ENCODE measurements at places on chromosomes 1 and 21.

GRCh38 chr1:197671920-197672319 is 103.4 kb downstream of the DENND1B start:
- no peak for DNase-seq

- no peak for DNase-seq
These were observed 50.1 kb downstream of the RASAL2 start for GRCh38 chr1:178143730-178144690.

DNA sequence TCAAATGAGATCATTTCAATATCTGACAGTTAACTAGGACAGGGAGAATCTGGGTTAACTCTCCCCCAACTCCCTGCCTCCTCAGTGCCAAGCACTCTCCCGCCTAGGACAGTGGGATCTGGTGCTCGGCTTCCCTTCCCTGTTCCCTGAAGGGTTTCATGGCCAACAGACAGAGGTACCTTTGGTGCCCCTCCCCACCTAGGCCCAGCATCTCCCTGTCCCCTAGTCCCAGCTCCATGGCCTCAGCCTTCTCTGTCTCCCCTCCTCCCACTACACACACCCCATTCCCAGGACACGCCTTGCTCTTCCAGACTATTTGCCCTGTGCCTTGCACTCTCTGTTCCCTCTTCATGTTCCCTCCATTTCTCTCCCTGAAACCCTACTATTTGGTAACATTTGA is 77.1 kb downstream of the CD247 start:
- no peak for DNase-seq

DNA sequence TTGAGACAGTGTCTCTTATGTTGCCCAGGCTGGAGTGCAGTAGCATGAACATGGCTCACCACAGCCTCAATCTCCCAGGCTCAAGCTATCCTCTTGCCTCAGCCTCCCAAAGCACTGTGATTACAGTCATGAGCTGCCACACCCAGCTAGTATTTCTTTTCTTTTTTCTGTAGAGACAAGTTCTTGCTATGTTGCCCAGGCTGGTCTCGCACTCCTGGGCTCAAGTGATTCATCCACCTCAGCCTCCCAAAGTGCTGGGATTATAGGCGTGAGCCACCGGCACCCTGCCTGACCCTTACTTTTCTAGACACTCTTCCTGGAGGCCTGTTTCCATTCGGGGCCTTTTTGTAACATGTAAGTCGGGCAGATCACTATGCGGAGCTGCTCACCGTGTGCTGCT is 30.1 kb upstream of the SRP9 start:
- DNase-seq = no peak

DNA sequence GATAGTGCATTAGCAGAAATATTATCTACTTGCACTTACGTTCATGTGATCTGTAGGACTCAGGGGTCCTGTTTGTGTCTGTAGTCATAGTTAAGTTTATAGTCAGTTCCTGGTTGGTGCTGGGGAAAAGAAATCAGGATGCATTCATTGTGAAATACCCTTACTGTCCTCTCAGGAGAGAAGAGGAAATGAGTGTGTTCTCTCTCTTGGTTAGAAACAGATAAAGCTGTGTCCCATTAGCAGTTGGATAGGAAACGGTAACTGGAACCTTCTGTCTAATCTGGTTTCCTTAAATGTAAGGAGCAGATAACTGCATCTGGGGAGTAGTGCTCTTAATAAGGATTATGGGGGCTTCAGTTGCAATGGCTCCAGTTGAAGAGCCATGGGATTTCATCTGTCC is 8.9 kb downstream of the SDCCAG8 start:
- DNase-seq = peak; percentile 31

- DNase-seq = peak; percentile 41
These were observed 20.6 kb upstream of the SH3D21 start for GRCh38 chr1:36285443-36286101.

- DNase-seq = no peak
These were observed at the start of gene SH2D1B for GRCh38 chr1:162412002-162412401. Gene SH2D1B, minus strand, starts transcription at chr1:162412136. Its CDS starts 120 bp downstream, at chr1:162412016.

GRCh38 chr1:60924964-60925798 is 157.2 kb upstream of the NFIA start:
- peak; percentile 54 for DNase-seq

- DNase-seq = no peak
These were observed 58.7 kb downstream of the RUNX3 start for GRCh38 chr1:24871306-24871901.

DNA sequence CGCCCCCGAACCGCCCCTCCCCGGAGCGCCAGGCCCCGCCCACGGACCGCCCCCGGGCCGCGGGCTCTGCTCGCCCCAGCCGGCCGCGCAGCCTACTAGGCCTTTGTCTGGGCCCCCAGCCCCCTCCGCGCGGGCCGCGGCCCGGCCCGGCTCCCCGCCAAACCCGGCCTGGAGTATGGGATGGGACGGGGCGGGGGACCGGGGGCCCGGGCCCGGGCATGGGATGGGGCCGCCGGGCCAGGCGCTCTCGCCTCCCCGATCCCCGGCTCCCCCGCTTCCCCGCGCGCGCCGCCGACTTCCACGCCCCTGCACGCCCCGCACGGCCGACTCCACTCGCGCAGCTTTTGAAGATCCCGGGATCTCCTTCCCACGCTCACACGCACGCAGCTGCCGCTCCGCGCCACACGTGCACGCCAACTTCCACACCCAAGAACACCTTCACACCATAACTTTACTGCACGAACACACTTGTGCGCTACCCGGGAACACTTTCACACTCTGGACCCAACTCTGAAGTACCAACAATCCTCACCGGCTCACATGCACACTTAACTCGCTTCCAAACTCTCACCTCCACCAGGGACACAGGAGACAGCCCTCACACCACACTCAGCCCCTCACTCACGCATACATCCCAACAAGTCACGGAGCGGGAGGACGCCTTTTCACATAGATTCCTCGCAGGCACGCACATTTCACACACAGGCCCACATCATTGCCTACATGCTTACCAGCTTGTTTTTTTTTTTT is 437 bp upstream of the HSPG2 start:
- DNase-seq = no peak

DNA sequence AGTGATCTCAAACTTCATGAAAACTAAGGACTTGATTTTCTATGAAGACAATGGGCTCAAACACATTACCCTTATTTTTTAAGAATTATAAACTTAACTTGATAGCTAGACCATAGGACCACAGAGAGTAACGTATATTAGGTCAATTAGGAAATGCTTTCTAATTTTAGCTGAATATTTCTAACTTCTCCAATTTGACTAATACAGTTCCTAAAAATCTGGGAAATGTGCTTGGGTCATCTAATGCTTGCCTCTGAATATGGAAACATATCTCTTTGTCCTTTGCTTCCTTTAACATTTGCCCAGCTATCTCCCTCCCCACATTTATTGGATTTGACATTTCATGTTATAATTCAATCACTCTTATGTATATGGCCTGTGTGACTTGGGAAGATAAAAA is 141.4 kb downstream of the LHX8 start:
- no peak for DNase-seq

- DNase-seq = no peak
These were observed 63.0 kb upstream of the RGS1 start for GRCh38 chr1:192512426-192513162.

- peak; percentile 72 for DNase-seq
These were observed 472.7 kb downstream of the PTPRU start for GRCh38 chr1:29708796-29709703.

- no peak for DNase-seq
These were observed 20.4 kb upstream of the TAS1R2 start for GRCh38 chr1:18879791-18880309.

DNA sequence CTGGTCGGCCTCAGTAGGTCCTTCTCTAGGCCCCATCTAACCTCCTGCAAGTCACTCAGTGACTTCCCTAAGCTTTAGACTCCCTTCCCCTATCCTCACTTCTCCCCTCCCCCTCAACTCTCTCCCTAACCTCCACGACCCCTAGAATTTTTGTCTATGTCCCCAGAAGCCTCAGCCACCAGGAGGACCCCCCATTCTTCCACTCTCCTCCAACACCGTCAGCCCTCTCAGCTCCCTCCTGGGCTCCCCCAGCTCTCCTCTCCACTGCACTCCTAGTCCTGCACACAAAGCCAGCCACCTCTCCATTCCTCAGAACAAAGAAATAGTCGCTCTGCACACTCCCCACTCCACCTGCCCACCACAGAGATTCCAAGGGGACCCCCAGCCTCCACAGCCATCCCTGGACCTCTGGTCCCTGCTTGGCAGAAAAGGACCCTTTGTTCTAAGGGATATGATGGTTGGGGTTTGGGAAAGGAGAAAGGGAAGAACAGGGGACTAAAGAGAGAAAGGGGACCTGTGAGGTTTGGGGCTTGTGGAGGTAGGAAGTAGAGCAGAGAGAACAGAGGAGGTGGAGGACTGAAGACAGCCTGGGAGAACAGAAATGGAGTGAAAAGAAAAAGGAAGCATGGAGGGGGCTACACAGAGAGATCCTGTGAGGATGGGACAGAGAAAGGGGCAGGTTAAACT is 2.8 kb downstream of the ARHGEF2 start:
- DNase-seq = no peak

DNA sequence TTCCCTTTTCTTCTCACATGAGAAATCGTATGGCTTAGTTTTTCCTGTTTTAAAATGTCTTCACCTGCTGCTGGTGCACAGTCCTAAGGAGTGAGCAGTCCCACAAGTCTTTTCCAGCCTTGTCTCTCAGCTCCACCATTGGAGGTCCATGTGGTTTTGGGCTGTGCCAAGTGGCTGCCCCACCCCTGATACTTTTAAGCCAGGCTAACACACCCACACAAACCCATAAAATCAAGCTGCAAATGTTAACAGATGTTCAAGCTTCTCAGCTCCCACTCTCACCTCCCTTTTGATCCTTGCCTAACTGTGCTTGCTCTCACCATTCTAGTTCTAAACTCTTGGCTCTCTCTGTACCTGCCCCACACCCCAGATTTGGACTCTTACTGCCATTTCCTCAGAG is 74.5 kb upstream of the COL24A1 start:
- no peak for DNase-seq

DNA sequence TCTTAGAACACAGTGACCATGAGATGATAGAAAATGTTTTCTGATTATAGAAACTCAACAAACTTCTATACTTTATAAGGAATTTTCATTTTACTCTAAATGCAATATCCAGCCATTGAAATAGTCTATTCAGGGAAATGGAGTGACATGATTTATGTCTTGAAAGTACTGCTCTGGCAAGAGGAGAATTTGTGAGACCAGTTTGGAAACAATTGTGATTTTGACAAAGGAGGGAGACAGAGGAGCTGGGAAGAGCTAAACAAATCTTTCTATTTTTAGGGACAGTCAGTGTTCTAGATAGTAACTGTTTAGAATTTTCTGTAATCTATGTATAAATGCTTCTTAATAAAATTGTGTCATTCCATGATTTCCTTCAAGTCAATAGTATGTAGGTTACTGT is 252.3 kb downstream of the FMN2 start:
- DNase-seq = no peak

DNA sequence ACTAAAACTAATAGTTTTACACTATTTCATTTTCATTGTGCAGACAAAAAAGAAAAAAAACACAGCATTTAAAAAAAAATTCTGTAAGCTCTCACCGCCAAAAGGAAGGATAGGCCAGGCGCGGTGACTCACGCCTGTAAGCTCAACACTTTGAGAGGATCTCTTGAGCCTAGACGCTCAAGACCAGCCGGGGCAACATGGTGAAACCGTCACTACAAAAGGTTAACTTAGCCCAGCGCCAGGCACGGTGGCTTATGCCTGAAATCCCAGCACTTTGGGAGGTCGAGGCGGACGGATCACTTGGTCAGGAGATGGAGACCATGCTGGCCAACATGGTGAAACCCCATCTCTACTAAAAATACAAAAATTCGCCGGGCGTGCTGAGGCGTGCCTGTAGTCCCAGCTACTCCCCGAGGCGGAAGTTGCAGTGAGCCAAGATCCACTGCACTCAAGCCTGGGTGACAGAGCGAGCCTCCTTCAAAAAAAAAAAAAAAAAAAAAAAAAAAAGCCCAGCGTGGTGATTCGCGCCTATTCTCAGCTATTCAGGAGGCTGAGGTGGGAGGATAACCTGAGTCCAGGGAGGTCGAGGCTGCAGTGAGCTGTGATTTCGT is 14.3 kb upstream of the SPEN start:
- DNase-seq = peak; percentile 48

- no peak for DNase-seq
These were observed 357.7 kb downstream of the TTLL7 start for GRCh38 chr1:83641206-83641658.

DNA sequence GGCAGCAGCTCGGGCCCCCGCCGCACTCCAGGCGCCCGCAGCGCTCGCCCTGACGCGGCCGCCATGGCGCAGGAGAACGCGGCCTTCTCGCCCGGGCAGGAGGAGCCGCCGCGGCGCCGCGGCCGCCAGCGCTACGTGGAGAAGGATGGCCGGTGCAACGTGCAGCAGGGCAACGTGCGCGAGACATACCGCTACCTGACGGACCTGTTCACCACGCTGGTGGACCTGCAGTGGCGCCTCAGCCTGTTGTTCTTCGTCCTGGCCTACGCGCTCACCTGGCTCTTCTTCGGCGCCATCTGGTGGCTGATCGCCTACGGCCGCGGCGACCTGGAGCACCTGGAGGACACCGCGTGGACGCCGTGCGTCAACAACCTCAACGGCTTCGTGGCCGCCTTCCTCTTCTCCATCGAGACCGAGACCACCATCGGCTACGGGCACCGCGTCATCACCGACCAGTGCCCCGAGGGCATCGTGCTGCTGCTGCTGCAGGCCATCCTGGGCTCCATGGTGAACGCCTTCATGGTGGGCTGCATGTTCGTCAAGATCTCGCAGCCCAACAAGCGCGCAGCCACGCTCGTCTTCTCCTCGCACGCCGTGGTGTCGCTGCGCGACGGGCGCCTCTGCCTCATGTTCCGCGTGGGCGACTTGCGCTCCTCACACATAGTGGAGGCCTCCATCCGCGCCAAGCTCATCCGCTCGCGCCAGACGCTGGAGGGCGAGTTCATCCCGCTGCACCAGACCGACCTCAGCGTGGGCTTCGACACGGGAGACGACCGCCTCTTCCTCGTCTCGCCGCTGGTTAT is 2.8 kb downstream of the KCNJ9 start:
- DNase-seq = no peak

- DNase-seq = no peak
These were observed 1.1 kb downstream of the SERBP1 start for GRCh38 chr1:67429011-67429527.

DNA sequence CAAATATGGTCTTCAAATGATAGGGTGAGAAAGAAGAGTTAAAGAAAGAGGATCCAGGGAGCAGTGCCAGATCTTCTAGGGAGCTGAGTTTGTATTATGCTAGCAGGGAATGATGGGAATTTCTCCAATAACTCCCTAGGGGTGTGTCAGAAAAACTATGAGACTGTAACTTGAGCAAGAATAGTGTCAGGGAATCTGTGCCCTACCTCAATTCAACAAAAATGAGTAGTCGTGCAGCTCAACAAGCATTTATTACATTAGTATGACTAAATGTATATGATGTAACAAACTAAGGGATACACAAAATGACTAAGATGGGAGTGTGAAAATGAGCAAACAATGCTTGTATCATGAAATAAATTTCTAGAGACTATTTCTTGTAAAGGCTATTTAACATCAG is 24.2 kb downstream of the SPAG17 start:
- DNase-seq = no peak

- no peak for DNase-seq
These were observed 116.6 kb upstream of the PRDX6 start for GRCh38 chr1:173360487-173361063.

All from NCI-H1436 treated with DMSO at 0.1 percent for 48 hours (cell line).